OCI-LY7 (cell line): ENCODE measurements at places on chromosomes 2 and 18.

- no peak for DNase-seq
Measured at GRCh38 chr2:186746584-186746983, 52.7 kb downstream of the FAM171B start.

DNA sequence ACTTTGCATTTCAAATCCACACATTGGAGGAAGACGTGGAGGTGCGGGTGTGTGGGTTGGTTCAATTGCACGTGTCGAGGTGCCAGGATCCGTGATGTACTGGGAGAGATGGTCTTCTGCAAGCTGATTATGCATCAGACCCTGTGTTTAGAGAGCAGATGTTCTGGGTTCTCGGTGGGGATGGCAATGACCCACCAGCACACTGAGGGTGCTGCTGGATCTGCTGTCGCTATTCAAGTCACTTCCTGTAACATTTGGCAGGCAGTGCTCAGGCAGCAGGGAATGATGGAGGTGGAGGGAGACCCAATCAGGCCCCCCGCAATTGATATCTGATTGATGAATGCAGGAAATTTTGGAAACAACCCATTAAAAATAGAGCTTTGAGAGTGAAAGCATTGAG lies 830.1 kb upstream of the POU3F3 start:
- no peak for DNase-seq

GRCh38 chr2:218381916-218382366 lies at the start of gene SLC11A1:
Gene SLC11A1 (plus strand): TSS chr2:218382273. CDS start chr2:218382369, 96 bp downstream.
- no peak for DNase-seq

DNA sequence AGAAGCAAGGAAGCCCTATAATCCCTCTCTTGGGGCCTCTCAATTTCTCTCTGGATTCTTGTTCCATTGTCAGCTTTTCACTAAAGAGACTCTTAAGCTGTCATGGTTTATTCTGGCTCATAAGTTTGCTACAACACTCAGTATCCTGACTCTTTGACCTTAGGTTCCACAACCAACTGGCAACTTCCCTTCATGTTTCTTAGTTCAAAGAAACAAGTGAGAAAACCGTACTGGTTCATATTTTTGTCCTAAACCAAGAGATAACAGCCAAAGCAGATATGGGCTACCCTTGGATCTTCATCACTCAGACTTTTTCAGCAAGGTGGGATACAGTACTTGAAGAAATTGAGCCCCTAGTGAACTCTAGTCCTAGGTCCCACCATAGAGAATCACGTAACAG lies 109.9 kb upstream of the CRIM1 start:
- no peak for DNase-seq

DNA sequence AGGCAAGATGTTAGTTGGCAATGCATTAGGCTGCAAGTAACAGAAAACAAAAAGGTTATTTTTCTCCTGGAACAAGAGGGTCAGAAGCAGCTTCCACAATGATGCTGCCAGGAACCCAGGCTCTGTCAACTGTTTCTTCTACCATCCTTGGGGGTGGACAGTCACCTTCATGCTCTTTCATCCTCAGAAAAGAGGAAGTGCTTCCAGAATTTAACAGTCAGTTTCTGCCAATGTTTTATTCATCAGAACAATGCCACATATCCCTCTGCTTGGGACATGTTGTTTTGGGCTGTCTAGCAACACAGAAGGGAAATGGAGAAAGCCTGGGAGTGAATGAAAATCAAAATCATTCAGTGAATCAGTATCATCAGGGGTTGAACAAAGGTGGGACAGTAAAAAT lies 7.1 kb downstream of the TMEM182 start:
- no peak for DNase-seq

DNA sequence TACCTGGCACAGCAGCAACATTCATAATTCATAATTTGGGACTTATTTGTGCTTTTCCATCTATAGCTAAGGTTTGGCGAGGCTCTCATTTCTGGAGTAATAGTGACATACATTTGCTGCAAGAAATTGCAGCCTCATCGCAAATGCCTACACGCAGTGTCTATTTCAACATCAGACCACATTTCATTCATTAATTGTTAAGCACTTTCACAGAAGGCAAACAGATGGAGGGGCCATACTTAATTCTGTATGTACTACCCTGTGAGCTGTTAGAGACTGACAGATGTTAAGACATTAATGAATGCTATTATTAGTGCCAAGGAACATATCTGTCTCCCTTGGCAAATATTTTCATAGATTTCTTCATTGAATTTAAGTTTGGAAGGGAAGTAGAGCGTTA lies 125.7 kb downstream of the UXS1 start:
- DNase-seq = no peak

- no peak for DNase-seq
Measured at GRCh38 chr18:63731215-63731614, 28.5 kb downstream of the SERPINB11 start.

- DNase-seq = no peak
Measured at GRCh38 chr2:75790814-75791467, 80.2 kb upstream of the GCFC2 start.

DNA sequence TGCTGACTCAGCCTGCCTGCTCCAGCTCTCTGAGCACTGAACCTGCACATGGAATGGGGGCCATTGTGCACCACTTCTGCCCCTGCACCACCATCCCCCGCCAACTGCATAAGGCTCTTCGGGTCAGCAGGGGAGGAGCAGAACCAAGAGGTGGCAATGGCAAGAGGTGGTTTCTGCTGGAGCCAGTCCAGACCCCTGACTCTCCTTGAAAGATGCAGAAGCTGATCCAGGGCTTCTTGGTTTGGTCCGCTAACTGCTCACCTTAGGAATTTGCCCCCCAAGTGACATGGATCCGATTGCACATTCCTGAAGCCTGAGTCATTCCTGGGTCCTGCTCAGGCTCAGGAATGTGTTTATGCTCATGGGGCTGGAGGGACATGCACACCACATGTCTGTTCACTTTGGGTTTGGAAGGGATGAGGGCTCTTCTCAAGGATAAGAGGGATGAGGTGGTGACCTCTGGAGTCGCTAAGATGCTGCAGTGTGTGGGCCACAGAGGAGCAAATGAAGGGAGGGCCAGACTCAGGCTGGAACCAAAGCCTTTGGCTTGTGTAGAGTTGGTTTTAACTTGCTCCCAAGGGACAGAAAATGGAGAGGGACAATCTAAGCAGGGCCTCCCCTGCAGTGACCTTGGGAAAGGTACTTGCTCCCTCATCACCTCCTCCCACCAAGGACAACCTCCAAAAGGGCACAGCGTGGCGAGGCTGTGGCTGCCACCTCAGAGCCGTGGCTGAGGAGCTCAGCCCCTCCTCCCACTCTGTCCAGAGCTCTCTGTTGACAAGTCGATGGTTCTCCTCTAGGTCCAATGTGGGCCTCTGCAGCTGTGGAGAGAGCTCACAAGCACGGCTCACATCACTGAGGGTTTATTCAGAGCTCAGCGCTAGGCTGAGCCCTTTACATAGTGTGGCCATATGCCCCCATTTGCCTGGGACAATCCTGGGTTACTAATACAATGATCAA lies 66.2 kb downstream of the HS1BP3 start:
- no peak for DNase-seq

DNA sequence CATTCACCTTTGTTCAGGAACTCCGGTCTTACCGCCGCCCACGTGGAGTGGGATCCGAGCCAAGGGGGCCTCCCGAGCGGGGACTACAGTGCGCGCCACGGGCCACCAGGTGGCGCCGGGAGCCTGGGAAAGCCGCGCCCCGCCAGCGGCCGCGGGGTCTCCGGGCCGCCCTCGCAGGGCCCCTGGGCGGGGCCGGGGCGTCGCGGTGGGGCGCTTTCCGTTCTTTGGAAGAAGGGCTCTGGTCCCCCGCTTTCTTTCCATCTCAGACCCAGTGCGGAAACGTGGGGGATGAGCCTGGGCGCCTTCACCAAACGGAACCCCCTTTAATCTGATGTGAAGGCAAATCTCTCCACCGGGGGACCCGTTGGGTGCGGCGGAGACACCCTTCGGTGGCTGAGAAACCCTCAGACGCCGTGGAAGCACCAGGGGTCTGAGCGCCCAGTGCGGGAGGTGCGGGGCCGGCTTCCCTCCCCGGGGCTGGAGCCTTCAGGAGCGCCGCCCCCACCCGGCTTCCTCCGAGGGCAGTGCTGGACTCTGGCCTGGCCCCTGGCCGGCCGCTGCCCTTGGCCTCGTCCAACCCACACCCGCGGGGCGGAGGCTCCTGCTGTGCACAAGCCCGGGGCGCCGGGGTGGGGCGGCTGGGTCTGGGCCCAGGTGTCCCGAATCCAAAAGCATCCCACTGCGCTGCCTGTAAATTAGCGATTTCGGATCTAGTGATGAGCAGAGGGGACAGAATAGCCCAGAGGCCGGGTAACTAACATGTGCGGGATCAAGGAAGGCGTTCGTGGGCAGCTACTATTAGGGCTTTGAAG lies 44.6 kb downstream of the GORASP2 start:
- DNase-seq = peak; percentile 87

DNA sequence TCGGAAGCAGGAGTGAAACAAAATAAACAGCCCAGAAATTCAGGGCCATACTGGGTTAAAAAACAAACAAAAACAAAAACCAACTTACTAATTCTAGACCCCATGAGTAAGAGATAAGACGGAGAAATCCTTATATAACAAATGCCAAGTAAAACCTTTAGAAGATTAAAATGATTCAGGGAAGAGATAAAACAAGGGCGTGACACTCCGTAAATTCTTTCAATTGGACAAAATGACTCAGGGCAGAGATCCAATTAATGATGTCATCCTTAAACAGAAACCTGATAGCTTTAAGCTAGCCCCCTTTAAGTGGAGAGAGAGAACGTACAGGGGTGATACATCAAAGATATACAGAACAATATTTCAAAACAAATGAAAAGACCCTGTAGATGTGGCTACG lies 317.4 kb downstream of the NBAS start:
- no peak for DNase-seq

DNA sequence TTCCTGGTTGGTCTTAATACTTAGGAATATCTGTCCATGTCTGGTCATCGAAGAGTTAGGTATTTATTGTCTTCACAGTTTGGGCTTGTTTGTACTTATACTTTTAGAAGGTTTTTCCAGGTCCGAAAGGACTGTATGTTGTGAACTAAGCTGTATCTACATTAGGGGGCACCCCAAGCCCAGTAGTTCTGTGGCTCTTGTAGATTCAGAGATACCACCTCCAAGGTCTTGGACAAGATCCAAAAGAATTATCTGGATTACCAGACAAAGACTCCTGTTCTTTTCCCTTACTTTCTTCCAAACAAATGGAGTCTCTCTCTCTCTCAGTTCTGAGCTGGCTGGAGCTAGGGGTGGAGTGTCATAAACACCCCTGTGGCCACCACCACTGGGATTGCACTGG lies 328.7 kb downstream of the ZNF804A start:
- no peak for DNase-seq

- no peak for DNase-seq
Measured at GRCh38 chr2:233447506-233448219, 93.4 kb downstream of the DGKD start.

GRCh38 chr2:237256887-237257286 lies 157.1 kb downstream of the COL6A3 start:
- no peak for DNase-seq

GRCh38 chr2:184346338-184346862 lies 251.9 kb upstream of the ZNF804A start:
- DNase-seq = no peak

- no peak for DNase-seq
Measured at GRCh38 chr2:238596571-238597551, 170.1 kb downstream of the ASB1 start.

GRCh38 chr2:158061763-158062162 lies 39.9 kb upstream of the UPP2 start:
- no peak for DNase-seq

GRCh38 chr2:106638043-106638442 lies 150.9 kb downstream of the CD8B2 start:
- peak; percentile 17 for DNase-seq

DNA sequence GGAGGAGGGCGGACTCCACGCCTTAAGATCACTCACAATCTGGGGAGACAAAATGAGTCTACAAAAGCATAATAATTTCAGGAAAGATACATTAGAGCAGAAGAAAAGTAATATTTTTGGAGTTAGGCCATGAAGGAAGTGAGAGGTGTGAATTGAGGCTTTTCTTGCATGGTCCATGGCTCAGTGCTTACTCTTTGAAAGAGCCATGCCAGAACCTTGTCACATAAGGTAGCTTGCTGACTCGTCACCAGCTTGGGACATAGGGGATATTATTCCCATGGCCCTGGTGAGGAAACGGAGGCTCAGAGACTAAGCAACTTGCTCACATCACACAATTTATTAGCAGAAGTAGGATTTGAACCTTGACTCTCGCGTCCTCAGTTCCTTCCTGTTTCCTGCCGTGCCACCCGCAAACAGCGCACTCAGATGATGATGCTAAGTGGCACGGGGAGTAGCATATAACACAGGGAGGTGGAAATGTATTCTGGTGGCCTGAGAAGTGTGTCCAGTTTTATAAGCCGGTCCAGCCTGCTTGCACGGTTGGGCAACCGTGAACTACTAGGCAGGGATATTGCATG lies 312.2 kb upstream of the EPAS1 start:
- no peak for DNase-seq

DNA sequence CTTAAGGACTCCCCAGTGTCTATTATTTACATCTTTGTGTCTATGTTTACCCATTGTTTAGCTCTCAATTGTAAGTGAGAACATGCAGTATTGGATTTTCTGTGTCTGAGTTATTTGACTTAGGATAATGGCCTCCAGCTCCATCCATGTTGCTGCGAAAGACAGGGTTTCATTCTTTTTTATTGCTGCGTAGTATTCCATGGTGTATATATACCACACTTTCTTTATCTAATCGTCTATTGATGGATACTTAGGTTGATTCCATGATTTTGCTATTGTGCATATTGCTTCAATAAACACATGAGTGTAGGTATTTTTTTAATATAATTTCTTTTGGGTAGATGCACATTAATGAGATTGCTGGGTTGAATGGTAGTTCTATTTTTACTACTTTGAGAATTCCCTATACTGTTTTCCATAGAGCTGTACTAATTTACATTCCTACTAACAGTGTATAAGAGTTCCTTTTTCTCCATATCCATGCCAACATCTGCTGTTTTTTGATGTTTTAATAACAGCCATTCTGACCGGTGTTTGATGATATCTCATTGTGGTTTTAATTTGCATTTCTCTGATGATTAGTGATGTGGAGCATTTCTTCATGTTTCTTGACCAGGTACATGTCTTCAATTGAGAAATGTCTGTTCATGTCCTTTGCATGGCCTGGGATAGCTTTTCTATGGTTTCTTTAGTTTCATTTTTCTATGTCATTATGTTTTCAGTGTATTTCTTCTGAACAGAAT lies 21.8 kb downstream of the MTCL1 start:
- peak; percentile 68 for DNase-seq

DNA sequence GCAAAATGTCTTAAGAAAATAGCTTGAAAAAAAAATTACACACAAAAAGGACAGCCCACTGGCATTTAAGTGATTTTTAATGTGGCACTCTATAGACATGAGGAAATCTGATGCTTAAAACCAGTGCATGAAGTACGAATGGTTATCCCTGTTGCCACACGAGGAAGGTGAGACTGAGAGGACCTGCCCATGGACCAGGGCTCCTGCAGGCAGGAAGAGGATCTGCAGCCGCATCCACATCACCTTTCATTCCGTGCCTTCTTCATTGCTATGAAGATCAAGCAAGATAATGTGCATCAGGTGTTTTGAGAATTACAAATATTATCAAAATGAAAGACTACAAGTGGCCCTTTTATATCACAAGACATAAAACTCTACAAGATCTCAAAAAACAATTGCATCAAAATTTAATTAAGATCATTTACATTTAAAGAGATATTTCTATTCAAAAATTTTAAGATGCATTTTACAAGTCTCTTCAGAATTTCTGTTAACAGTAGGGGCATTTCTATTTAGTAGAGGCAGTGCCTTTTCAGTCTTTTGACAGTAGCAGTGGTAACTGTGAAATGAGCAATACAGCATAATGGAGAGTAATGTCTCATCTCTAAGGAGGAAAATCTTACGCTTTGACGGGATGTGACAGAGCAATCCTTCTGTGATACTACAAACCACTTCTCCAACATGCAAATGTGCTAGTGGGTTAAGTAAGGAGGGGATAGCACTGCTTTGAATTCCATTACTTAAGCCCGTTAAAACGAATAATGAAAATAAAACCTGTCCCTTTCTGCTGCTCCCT lies 83.4 kb downstream of the SLC5A7 start:
- DNase-seq = no peak
